SJSA1 (cell line): ENCODE measurements at places on chromosomes 2 and 18.

DNA sequence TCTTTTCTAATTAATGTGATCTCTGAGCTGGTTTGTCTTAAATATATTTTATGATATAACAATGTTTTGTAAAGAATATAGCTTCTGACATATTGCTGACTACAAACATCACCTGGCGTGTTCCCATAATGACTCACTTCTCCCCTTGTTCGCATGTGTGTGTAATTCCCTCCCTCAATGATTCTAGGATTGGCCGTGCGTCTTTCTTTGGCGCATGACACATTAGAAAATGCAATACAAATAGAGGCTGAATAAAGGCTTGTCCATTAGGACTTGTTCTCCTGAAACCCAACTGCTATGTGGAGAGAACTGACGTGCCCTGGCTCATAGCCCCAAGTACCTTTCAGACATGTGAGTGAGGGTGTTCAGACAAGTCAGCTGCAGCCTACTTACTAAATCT is 159.7 kb upstream of the CDH20 start:
- DNase-seq: no peak

DNA sequence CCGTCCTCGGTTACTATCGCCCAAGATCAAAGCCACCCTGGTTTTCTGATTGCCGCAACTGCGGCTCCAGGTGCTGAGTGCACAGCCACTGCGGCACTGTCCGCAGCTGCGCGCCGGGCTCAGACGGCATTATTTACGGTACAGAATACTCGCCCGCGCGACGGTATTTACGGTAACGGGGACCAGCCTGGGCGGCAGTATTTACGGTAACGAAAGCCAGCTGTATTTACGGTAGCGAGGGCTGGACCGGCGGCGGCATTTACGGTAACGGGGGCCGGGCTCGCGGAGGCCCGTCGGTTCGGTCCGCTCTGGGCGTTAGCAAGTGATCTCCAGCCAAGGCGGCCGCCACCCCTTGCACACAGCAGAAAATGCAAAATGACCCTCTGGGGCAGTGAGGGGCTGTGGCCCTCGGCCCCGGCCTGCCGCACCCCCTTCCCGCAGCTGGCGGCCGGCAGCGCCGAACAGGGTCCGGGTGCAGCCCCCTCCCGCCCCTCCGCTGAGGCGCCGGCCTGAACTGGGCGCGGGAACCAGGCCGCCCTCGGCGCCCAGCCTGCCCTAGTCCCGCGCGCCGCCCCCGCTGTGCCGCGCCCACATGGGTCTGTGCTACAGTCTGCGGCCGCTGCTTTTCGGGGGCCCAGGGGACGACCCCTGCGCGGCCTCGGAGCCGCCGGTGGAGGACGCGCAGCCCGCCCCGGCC is at the start of gene GNAL:
Gene GNAL (plus strand): TSS at position 293 of the 697 bp plus-strand sequence. CDS start 300 bp downstream, at position 593.
- peak; percentile 65 for DNase-seq

DNA sequence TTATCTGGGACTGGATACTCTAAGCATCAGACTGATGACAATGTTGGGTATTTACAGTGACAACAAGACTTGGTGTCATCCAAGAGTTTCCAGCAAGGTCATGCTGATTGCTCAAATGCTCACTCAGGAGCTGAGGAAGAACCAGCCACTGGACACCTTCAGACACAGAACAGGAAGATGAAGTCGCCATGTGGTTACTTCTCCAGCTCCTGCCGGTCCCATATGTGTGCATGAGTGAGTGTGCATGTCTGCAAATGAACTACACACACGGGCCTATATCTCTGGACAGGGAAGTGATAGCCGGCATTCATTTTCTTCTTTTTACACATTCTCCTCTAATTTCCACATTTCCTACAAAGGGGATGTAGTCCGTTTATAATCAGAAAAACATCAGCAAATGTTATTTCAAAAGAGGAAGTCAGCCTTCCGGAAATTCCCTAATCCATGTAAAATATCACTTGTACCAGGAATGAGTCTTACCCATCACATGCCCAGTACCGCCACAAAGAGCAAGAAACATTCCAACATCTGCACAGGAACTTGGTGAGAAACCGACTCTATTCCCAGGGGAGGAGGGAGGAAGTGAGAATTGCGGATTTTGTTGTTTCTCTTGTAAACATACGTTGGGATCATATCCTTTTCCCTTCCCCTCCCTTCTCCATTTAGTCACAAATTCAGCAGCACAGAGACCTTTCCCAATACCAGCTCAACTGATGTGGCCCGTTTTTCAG is 10.8 kb downstream of the RFX8 start:
- peak; percentile 84 for DNase-seq

DNA sequence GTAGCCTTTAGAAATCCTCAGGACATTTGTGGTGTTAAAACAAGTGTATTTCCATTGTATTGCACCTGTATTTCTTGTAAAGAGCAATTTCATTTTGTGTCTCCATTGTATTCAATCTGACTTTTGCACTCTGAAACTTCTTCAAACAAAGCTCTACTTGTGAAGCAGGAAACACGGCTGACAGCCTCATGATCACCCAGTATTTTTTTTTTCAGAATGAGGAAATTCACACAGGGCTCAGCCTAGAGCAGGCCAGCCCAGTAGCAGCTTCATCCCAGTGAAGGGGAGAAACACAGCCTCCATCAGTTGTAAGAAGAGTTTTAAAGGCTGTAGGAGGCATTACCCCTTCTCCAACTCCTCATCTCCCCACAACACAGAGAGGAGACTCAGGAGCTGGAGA is 175.9 kb upstream of the KLHL29 start:
- no peak for DNase-seq
